GM04504 (cell line): ENCODE measurements at places on chromosomes 7 and 10.

DNA sequence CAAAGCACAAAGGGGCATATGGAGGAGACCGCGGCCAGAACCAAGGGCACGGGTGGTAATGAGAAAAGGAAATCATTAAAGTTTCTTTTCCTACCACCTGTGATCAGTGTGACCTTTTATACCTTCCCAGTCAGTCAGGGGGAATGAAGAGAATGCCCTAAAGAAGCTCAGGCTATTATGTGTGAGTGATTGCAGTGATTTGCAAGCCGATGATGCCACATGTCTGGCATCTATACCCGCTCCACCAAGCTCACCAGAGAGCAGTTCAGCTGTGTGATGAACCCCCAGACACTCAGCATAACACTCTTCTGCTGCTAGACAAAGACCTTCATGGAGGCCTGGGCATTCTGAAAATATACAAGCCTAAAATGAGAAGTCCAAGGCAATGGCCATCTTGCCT lies 106.2 kb upstream of the AGK start:
- no peak for DNase-seq

- no peak for DNase-seq
Observed at GRCh38 chr10:30170814-30171213, 111.4 kb upstream of the JCAD start.

GRCh38 chr7:39158367-39158766 lies 180.7 kb downstream of the POU6F2 start:
- no peak for DNase-seq

DNA sequence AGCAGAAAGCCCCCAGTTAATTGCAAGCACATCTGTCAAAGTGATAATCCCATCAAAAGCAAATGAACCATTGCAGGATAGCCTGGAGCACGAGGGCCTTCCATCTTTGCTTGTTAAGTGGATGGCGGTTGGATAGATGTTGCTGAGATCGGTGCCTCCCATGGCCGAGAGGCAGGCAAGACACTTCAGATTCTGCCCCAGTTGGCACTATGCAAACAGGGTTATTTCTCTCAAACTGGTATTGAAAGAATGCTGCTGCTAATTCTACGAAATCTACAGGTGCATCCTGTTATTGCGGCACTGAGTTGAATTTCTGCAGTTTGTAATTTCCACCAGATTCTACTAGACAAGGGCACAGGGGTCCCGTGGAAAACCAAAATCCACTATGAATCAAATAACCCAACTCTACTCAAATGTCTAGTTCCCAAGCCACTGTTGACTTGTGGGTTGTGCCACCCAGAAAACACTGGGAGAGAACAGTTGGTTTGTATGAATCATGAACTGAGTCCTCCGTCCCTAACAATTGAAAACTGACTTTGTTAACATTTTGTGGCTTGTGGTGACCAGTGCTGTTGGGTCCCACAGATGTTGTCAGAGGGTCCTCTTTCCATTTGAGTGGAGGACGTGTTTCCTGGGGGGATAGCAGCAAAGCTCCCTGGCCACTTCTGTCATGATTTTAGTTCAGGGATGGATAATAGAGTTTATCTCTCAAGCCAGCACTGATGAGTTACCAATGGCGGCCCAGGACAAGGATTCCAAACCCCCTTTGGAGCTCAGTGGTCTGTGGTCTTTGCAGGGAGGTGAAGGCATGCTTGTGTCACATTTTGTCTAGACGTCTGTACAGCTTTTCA lies 7.1 kb upstream of the IL2RA start:
- no peak for DNase-seq

- peak; percentile 75 for DNase-seq
Observed at GRCh38 chr7:7719236-7719635, 829 bp upstream of the RPA3 start.

DNA sequence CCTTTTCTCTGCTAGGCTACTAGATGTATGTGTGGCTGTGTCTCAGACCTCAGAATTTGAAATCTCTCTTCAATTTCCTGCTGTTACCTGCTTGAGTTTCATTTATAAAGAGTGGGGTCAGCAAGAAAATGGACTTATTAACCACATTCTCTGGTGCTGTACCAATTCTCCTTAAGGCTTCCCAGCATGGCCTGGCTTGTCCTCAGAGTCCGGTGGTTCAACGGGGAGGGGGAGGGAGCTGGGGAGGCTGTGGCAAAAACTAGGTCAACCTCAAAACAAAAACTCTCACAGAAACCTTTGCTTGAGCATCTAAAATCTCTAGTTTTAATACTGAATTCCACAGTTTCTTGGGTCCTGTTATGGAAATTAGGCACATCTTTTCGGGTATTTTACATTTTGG lies 389.1 kb upstream of the COBL start:
- no peak for DNase-seq

DNA sequence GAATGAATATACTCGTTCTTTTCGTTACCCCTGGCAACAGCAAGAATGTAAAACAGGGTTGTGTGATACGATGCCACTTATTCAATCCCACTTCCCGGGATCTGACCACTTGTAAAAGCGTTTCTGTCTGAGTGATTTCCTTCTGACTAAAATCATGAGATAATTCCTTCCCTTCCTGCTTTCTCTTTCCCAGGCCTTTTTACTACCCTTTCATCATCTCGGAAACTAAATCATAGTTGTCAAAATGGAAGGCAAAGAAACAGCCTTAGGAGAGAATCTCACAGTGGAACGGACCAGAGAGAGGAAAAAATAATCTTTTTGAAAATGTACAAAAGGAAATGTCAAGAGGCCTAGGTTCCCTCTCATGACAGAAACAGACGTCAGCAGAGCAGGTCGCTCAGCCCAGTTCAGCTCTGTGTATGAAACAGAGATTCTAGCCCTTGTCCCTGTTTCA lies 29.8 kb downstream of the DIP2C start:
- peak; percentile 75 for DNase-seq

- no peak for DNase-seq
Observed at GRCh38 chr7:127766831-127767459, 115.0 kb downstream of the SND1 start.

DNA sequence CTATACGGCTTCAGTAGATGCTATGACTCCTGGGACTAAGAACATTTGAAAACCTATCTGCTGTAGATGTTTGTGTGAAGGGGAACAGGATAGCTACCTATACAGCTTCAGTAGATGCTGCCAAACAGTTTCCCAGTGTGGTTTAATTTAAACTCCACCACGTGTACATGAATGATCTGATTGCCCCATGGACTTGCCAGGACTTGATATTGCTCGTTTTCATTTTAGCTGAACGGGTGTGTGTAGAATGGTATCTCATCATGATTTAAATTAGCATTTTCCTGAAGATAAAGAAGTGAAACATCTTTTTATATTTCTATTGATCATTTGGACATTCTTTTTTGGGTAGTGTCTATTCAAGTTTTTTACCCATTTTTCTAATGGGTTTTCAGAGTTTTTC lies 77.8 kb upstream of the PIP4K2A start:
- no peak for DNase-seq

DNA sequence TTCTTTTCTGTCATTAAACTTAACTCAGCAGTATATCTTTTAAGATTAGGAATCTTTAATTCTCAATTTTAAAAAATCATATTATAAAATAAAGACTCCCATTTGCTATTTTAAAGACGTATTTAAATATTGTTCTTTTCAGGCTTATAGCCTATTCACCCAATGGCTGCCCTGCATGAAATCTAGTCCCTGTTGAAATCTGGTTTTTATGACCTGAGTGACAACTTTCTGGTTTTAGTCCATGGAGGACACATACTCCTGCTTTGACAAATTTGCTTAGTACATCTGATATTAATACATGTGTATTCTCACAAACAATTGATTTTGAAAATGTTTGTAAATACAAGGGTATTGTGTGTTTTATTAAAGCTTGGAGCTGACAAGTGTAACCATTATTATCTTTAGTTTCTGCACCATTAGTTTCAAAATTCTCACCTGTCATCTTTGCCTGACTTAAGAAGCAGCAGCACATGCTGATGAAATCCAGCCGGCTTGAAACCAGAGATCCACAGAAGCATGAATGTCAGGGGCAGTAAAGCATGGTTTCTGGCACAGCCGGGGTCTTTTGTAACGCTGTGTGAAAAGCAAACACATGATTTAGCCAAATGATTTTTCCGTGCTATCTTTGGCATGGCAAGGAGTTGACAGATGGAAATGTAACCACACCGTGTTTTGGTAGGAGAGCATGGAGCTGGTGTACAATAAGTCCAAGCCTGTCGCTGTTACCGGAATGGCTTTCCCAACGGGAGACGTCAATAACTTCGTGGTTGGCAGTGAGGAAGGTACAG lies 262.8 kb downstream of the DYNC1I1 start:
- DNase-seq = no peak

DNA sequence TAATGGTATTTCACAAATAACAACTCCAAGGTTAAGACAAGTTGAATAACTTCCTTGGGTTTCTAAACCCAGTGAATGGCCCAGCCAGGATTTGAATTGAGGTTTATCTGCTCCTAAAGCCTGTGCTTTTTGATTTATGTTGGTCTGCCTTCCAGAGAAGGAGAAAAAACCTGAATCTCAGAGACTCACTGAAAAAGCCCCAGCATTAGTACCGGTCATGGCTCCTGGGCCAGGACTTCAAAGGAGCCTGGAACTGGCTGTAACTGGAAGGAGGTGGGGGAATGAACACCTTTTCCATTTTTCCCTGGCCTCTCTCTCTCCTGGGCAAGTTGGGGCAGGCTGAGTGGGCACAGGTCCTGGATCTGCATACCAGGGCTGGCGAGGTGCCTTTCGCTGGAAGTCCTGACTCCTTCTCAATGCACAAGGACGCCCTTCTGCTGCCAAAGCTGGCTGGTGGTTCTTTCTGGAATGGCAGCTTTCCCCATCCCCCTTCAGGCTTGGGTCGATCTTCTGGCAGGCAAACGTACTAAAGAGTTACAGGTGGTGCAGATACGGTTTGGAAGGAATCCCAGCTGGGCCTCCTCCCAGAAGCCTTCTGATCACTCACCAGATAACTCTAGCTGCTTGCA lies 268.2 kb downstream of the PTEN start:
- DNase-seq = no peak

DNA sequence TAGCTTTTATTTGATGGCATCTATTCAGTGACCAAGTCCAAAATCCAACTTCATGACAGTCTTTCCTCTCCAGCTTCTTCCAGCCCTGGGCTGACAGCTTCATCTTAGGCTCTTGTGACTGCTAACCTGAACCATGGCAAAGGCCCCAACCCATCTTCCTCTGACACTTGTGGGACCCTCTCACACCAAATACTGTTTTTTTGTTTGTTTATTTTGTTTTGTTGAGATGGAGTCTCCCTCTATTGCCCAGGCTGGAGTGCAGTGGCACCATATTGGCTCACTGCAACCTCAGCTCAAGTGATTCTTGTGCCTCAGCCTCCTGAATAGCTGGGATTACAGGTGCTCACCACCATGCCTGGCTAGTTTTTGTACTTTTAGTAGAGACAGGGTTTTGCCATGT lies 265.2 kb downstream of the GATA3 start:
- no peak for DNase-seq

GRCh38 chr7:34806831-34807230 lies 148.8 kb downstream of the NPSR1 start:
- no peak for DNase-seq

DNA sequence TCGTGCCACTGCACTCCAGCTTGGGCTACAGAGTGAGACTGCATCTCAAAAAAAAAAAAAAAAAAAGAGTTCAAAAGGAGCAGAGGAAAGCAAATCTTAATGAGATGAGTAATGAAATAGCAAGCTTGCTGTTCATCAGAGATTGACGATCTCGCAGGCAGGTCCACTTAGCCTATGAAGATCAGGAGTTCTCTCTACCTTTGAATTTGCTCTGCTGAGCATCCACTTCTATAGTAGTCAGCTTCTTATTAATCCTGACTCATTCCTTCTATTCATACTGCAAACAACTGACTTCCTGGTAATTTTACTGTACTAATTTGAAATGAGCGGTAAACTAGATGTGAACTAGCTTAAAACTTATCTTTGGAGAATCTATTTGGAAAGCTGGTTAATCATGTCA lies 1014.6 kb downstream of the GATA3 start:
- no peak for DNase-seq

DNA sequence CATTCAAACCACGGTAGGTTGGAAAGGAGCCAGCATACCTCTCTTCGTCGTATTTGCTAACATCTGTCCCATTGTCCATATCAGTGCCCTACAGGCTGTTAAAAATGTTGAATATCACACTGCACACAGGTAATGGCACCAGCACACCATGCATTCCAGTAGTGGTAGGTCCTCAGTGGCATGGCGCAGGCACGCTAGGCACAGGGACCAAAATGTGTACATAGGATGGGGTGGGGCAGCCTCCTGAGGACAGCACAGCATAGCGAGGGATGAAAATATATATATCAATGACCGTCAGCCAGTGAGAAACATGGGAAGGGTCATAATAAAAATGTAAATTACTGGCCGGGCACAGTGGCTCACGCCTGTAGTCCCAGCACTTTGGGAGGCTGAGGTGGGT lies 99.9 kb upstream of the CTBP2 start:
- DNase-seq = no peak

- no peak for DNase-seq
Observed at GRCh38 chr7:18815261-18815960, 302.0 kb downstream of the TWIST1 start.

- DNase-seq = no peak
Observed at GRCh38 chr10:121500701-121501332, 97.4 kb downstream of the FGFR2 start.

DNA sequence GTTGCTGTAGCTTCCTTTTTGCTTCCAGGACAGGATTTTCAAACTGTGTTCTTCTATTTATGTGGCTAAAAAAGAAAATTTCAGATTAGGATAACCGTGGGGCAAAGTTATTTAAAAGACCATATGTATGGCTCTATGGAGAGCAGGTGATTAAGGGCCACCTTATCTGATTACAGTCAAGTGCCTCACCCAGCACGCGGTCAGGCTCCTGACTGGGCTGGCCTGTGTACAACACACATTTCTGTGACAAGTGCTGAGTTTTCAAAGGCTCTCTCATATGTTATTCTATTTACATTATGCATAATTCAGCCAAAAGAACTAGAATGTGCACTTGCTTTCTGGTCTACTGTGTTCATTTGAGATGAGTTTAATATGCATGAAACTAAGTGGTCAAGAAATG lies 547.4 kb downstream of the PHTF2 start:
- DNase-seq = no peak

GRCh38 chr7:99551767-99552463 lies at the start of gene FAM200A:
TSS of gene FAM200A (minus strand) at chr7:99552114. CDS start at chr7:99548407, 3,707 bp downstream.
- DNase-seq = peak; percentile 75

DNA sequence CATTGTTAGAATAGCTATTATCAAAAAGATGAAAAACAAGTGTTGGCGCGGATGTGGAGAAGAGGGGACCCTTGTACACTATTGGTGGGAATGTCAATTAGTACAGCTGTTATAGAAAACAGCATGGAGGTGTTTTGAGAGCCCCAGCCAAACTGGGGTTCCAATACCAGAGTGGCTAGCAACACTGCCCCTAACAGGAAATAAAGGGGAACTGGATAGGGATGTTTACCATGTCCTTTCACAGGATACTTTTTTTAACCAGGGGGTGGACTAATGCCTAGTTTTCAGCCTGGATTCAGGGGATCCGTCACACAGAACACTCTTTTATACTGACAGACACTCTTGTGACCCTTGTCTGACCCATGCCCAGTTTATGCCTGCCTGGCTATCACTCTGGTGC lies 6.9 kb upstream of the GSTK1 start:
- DNase-seq = no peak

DNA sequence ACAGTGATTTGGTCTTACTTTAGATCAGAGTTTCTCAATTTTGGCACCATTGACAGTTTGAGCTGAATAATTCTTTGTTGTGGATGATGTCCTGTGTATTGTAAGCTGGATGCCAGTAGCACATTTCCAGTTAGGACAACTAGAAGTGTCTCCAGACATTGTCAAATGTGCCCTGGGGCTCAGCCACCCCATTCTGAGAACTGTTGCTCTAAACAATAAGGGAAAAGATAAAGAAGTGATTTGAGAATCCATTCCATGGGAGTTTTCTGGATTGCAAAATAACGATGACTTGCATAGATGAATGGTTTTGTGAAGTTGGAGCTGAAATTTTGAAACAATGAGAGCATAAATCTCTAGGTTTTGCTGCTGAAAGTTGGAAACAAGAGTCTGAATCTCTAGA lies 44.6 kb downstream of the NUP205 start:
- no peak for DNase-seq
